ENCODE measurements at places on chromosomes 5 and 9.

DNA sequence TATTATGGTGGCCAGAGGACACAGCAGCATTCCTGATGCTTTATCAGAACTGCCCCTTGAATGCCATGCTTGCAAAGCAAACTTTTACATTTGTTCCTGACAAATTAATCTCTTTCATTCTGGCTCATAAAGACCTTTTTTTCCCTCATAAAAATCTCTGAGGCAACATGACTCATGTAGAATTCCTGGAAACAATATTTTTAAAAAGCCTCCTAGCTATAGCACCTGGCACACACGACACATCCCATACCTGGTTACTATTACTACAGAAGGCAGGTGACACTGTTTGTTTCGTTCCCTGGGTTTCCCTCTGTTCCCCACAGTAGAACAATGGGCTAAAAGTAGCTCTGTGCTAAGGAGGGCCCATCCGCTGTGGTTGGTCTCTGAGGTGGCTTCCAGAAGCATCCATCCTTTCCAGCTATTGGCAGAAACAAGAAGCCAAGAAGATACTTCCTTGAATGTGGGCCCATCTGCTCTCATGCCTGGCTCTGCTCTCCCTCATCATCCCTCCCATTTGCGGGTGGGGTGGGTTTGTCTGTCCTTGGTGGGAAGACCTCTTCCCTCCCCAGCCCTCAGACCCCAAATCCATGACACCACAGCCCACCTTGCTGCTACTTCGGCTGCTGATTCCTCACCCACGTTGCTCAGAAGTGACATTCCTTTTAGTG, 59.1 kb downstream of the GALNT12 start:
- DNase-seq: no peak

DNA sequence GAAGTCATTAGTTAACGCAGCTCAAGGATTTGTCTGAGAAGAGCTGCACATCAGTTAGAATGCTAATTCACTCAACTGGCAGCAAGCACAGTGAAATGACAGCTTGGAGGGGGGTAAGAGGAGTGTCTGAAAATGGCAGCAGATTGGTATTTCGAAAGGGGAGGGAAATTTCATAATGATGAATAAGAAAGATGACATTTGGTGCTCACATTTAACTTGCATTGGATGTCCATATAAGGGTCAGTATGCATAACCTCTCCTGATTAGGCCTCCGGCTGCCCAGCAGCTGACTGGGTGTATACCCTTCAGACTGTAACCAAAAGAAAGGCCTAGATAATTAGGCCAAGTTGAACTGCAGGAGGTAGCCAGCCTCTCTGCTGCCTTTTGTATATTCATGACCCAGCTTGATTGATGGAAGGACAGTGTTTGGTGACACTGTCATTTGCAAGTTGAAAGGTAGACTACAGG, 131.0 kb downstream of the PBX3 start:
- DNase-seq: peak; percentile 76

GRCh38 chr9:121286973-121287741, 19.2 kb downstream of the GSN start:
- DNase-seq: peak; percentile 69

DNA sequence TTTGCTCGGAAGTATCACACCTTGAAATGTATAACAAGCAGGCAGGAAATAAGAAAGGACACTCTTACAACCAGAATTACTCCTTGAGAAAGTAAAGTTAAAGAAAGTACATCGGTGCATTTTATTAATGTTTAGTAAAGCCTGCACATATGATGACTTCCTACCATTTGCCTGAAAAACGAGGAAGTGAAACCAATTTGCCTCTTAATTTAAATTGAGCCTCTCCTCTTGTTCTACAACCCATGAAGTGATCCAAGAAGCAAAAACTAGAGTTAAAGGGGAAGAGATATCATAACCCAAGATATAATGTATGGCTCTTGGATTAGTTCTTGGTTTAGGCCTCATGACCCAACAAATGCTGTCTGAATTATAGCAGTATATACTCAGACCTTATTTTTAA, 95.6 kb downstream of the GNAQ start:
- DNase-seq: no peak

- no peak for DNase-seq
Measured at GRCh38 chr5:113340537-113340936, 94.3 kb downstream of the TSSK1B start.

All from retina (tissue), 1 donor.